ENCODE measurements at places on chromosomes 3 and 15. TPM values are rescaled to one million over a fixed set of nuclear protein-coding genes. Genes with fewer than 3 reads are reported as not detected.

Gene CPA3
- total RNA-seq = not detected

Gene CCDC33
- total RNA-seq = not detected

Gene TIMP4
- 7.3 TPM for total RNA-seq

Gene CACNA1D
- not detected for total RNA-seq

Gene PYGO1
- 1.8 TPM for total RNA-seq

Gene CCDC9B
- total RNA-seq = 56.1 TPM

Gene ERC2
- 0.77 TPM for total RNA-seq
